ENCODE measurements at places on chromosomes 6 and 20.

- DNase-seq: no peak
Observed at GRCh38 chr6:42616716-42617115, 52.9 kb downstream of the UBR2 start.

DNA sequence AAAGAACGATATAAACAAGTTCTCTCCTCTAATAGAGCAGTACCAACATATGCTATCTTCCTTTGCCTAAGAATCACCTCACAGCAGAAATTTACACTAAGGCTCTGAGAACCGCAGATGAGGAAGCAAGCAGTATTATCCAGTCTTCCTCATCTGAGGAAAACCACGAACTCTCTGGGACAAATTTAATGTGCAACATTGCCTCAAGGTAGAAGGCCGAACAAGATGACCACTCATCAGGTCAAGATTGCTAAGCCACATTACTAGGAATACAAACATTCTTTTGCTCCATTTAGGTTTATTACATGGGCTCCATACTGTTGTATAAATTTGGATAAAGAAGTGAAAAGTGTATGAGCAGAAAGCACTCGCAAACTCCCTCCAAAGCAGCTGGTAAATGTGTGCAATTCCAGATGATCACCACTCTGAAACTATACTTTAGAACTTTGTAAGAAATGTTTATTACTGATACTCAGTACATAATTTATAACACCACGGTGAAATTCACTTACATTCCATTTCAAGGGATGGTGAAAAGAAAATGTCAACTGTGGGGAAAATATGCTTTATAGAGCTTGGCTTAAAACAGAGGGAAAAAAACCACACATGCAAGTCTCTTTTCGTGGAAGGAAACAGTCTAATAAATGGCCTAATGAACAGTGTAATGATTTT lies 398.4 kb downstream of the BTBD9 start:
- no peak for DNase-seq

- DNase-seq: no peak
Observed at GRCh38 chr6:16181439-16182297, 52.8 kb downstream of the MYLIP start.

- no peak for DNase-seq
Observed at GRCh38 chr6:30157581-30157980, 3.4 kb downstream of the TRIM10 start.

DNA sequence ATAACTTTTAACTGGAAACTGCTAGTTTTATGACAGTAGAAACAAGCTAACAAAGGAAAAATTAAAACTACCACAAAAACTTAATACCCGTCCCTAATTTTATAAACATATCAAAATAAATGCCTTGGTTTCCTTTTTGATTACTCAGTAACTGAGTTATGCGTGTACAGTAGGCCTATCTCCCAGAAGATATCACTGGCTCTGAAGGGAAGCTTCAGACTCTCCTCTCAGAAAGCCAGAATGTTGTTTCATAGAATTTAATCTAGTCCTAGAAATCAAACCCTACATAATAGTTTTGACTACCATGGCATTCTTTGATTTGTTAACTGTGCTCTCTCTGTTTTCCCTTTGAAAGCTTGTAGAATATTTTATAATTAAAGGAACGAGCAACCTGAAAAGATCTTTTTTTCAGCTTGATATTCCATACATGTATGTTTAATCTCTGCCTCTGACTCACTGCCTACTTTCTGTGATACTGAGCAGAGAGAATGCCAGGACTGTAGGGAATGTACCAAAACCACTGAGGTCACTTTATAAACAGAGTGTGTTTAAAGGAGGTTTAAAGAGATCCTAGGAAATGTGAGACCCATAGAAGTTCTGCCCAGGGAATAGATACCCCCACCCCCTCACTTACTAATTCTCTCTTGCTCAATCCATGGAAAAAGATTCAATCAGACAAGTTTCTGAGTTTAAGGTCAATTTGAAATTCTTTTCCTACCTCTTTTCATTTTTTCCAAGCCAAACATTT lies 311.5 kb downstream of the HDGFL1 start:
- no peak for DNase-seq

DNA sequence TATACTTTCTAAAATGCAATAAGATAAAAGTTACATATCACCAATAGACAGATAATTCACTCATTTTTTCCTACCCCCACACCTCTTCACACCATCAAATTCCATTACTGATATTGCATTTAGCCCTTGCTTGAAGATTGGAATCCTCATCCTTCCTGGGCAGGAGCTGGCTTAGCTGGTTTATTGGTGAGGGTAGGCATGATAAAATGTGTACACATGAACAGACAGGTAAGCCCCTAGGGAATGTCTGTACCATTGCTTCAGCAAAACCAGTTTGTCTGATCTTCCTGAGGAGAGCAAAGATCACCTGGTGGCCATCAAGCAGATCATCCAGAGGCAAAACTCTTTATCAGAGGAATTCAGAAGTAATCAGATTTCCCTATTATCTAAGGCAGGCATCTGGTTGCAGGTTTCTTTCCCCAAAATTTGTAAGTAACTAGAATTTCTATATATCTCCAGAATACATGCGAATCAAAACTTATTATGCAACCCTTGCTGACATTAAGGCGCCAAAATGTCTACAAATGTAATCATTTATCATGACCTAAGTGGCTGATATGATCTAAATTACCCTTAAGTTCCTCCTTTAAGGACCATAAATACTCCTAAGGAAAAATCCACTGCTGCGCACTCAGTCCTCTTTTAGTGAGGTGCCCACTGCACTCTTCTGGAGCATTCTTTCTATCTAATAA lies 6.6 kb upstream of the FABP7 start:
- DNase-seq: no peak

GRCh38 chr6:136969930-136970329 lies 47.8 kb downstream of the SLC35D3 start:
- no peak for DNase-seq

GRCh38 chr20:56429941-56430340 lies 17.9 kb downstream of the CASS4 start:
- DNase-seq: no peak

DNA sequence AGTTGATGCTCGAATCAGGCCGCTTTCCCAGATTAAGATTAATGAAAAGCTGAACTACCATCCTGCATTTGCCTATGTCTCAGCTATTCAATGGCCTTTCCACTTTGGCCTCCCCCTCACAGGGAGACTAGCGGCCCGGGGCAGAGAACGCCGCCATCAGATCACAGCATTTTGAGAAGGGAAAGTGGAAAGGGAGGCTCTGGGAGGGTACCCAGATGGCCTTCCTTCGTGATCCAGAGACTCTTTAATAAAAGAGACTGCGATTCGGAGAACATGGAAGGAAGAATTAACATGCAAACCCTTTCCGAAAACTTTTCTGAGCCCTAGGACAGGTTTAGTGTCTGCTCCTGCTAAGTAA lies 533 bp downstream of the MRPS18A start:
- no peak for DNase-seq

Measured in hematopoietic multipotent progenitor cell (in vitro differentiated cells).